Mesenteric fat pad (tissue), 1 donor: ENCODE measurements at places on chromosomes 12 and 14. TPM values are rescaled to one million over a fixed set of nuclear protein-coding genes. Genes with fewer than 3 reads are reported as not detected.

BDKRB2 gene
- total RNA-seq: 11.4 TPM

BCL11B gene
- 0.67 TPM for total RNA-seq

GRCh38 chr12:52675301-52675701, 4.9 kb downstream of the KRT1 start:
- DNase-seq: peak; percentile 78

- DNase-seq: no peak
Observed at GRCh38 chr12:100251917-100252316, 15.0 kb downstream of the DEPDC4 start.

DNA sequence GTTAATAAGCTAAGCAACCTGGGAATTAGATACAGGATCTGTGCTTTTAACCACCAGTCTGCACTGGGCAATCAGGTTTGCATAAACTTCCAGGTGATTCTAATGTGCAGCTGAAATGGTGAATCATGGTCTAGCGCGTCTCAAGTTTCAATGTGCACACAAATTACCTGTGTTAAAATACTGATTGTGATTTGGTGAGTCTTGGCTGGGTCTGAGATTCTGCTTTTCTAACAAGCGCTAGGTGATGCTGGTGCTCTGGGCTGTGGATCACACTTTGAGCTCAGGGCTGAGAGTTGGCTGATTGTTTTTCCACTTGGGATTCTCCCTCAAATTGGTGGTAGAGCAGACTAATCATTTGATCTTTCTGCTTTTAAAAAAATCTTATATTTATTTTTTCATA, 124.8 kb downstream of the C12orf75 start:
- DNase-seq: no peak

GRCh38 chr12:47407463-47408129, 298.2 kb downstream of the RPAP3 start:
- DNase-seq: no peak

DNA sequence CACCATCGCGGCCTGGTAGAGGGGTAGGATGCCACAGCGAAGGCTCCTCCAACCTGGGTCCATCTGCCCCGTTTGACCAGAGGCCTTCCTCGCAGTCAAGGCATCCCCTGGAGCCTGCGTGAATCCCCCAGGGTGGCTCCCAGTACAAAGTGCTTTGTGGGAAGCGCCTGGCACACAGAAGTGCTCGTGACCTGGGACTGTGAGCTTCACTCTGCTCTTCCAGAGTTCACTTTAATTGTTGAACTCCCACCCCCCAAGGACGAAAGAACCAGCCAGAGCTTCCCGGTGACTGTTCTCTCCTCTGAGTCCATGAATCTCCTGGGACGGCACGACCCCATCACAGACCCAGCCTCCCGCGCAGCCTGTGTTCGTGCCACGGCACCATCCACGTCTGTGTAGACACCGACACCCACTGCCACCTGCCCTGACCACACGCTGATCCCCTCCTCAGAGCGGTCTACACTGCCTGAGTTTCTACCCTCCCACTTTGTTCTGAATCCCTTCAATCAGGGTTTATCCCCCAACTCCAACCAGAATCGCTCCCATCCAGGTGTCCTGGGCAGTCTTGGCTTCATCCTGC, 15.9 kb downstream of the P2RX2 start:
- DNase-seq: no peak

GRCh38 chr12:55726971-55727370, 1.8 kb downstream of the CD63 start:
- no peak for DNase-seq

DNA sequence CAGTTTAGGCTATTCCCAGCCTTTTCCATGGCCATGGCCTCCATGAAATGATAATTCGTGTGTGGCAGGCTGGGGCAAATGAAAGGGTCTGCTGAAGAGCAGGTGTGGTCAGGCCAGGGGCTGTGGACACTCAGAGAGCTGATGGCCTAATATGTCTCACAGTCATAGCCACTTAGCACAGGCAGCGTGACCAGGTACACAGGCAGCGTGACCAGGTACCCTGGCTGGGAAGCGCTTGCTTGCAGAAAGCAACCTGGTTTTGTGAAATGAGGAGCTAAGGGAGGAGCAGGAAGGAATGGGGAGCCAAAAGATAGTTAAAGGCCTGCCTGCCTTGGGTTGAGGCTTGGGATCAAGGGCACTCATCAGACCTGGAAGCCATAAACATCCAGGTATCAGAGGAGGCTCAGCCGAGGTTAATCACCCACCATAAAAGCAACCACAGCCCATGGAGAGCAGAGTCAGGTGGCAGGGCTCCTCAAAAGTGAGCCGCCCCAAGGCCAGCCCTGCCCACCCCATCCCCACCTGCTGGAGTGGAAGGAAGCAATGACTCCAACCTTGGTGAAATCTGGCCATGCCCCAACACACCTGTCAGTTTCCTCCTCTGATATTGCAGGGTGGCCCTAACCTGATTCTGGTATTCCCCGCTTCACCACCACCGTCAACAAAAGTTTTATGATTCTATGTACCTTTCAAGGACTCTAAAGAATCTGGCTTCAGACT, 8.0 kb upstream of the KRT8 start:
- no peak for DNase-seq

DNA sequence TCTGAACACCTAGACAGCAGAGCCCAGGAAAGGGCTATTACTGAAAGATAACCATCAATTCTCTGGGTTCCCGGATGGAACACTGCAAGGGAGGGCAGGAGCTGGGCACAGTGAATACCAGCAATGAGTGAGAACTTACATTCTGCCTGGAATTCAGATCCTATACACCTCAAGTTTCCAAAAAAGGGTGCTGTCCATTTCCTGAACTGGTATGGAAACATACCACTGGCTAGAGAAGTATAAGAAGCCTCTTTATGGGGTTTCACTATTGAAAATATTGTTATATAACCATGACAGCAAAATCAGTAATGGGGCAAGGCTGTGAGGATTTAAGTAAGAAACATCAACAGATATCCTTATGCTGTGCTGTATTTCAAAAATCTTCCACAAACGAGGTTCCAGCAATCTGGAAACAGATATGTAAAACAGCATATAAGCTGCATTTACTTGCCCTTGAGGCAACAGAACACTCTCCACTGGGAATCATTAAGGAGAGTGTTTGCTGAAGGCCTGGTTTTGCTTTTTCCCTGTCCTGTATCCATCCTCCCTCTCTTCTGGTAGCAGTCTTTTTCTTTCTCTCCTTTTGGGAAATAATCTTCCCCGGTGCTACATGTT, 53.3 kb upstream of the GTF2A1 start:
- DNase-seq: no peak

GRCh38 chr12:123910761-123911193, 61.9 kb downstream of the CCDC92 start:
- DNase-seq: no peak

GRCh38 chr12:123119808-123120207, 31.1 kb downstream of the PITPNM2 start:
- DNase-seq: no peak
